ENCODE measurements at places on chromosomes 2 and 18.

- H3K36me3 ChIP-seq, result no peaks in the 10 kb centered on the region
- no peaks in the 10 kb centered on the region for H3K27me3 ChIP-seq
- DNase-seq, result no peak
- H3K4me1 ChIP-seq, result peaks cover 9% of the 10 kb centered on the region
- no peak overlapping the region for H3K27ac ChIP-seq
- H3K4me3 ChIP-seq, result no peak overlapping the region
Observed at GRCh38 chr2:74845217-74845751, 11.4 kb downstream of the HK2 start.

GRCh38 chr2:167965907-167966761, 281.3 kb downstream of the STK39 start:
- no peak overlapping the region for H3K4me3 ChIP-seq
- DNase-seq, result no peak
- no peaks in the 10 kb centered on the region for H3K27me3 ChIP-seq
- no peak overlapping the region for H3K27ac ChIP-seq
- 0 out of 2 replicates have a peak, but pooled peaks cover 2% of the 10 kb centered on the region for H3K4me1 ChIP-seq

DNA sequence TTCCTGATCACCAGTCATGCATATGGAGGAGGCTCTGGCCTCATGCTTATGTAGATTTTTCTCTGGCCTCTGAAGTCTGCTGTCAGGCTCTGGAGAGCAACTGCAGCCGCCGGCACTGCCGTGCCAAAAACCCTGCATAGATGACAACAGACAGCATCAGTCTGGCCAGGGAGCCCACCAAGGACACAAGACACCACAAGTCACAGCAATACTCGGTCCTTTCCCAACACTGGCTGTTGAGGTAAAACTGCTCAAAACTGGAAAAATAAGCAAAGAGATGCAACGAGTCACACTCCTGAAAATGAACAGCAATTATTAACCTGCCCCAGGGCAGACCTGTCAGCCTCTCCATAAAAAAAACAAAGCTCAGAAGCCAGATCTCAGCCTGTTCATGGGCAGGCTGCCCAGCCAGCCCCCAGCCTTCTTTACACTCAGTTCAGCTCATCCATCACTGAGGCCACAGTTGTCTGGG, 186.0 kb upstream of the RAB6C start:
- H3K36me3 ChIP-seq, result no peaks in the 10 kb centered on the region
- DNase-seq, result no peak
- no peaks in the 10 kb centered on the region for H3K4me1 ChIP-seq
- H3K27ac ChIP-seq, result no peak overlapping the region
- H3K4me3 ChIP-seq, result no peak overlapping the region

DNA sequence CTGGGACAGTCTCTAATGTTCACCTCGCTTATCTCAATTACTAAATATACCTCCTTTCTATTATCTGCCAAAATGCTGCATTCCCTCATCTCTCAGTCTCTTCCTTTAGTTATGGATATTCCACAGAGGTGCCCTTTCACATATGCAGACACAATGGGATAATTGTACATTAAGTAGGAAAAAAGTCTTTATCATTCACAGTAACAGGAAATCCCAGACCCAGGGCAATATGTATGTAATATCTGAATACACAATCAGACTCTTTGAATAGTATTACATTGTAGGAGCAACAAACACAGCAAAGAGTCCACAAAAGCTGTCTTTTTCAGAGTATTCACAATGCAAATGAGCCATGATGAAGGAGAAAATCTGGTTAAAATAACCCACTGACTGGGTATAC, 1399.0 kb upstream of the ZEB2 start:
- H3K27me3 ChIP-seq, result no peaks in the 10 kb centered on the region
- no peak overlapping the region for H3K4me3 ChIP-seq
- DNase-seq, result no peak
- no peak overlapping the region for H3K27ac ChIP-seq
- H3K4me1 ChIP-seq, result no peaks in the 10 kb centered on the region

GRCh38 chr2:76385943-76386342, 675.2 kb upstream of the GCFC2 start:
- no peak overlapping the region for H3K4me3 ChIP-seq
- no peak overlapping the region for H3K27ac ChIP-seq
- no peaks in the 10 kb centered on the region for H3K27me3 ChIP-seq
- no peaks in the 10 kb centered on the region for H3K4me1 ChIP-seq
- H3K36me3 ChIP-seq, result no peaks in the 10 kb centered on the region

GRCh38 chr2:189285962-189286645, 106.5 kb upstream of the COL5A2 start:
- no peak for DNase-seq
- no peak overlapping the region for H3K27ac ChIP-seq
- H3K27me3 ChIP-seq, result no peaks in the 10 kb centered on the region
- H3K4me3 ChIP-seq, result no peak overlapping the region
- no peaks in the 10 kb centered on the region for H3K36me3 ChIP-seq

DNA sequence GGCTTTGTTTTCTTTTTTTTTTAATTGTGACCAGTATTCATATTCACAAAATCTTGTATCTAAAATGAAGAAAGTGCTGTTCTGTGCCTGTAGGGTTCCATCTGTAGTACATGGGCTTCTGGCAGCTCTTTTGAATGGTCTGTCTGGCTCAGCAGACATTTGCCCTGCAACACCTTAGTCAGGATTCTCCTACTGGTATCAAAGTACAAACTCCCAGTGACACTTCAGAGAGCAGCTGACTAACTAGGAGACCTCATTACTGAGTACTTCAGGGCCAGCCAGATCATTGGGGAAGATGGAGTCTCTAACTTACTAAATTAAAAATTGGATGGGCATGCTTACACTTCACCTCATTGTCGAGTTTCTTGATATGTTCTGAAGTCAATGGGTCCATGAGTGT, 39.7 kb downstream of the GRHL1 start:
- H3K27ac ChIP-seq, result no peak overlapping the region
- no peaks in the 10 kb centered on the region for H3K36me3 ChIP-seq
- DNase-seq, result no peak

DNA sequence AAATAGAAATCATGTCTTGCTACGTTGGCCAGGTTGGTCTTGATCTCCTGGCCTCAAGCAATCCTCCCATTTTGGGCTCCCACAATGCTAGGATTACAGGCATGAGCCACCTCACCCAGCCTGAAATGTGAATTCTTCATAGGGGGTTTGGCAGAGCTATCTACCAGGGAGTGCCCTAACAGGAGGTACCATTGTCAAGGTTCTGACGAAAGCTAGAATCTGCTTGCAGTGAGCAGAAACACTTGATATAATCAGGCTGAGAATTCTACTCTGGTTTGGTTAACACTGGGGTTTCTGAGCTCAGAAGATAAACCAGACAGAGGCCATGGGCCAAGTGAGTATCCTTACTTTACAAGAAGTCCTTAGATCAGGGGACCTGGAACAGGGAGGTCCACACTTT, 7.2 kb upstream of the LAMA3 start:
- H3K4me1 ChIP-seq, result 0 out of 2 replicates have a peak, but pooled peaks cover 1% of the 10 kb centered on the region
- no peak overlapping the region for H3K4me3 ChIP-seq
- no peak for DNase-seq
- H3K36me3 ChIP-seq, result no peaks in the 10 kb centered on the region
- no peak overlapping the region for H3K27ac ChIP-seq
